ENCODE measurements at places on chromosomes 7 and 10. TPM values are rescaled to one million over a fixed set of nuclear protein-coding genes. Genes with fewer than 3 reads are reported as not detected.

Gene PLEKHS1
- total RNA-seq: not detected

DNA sequence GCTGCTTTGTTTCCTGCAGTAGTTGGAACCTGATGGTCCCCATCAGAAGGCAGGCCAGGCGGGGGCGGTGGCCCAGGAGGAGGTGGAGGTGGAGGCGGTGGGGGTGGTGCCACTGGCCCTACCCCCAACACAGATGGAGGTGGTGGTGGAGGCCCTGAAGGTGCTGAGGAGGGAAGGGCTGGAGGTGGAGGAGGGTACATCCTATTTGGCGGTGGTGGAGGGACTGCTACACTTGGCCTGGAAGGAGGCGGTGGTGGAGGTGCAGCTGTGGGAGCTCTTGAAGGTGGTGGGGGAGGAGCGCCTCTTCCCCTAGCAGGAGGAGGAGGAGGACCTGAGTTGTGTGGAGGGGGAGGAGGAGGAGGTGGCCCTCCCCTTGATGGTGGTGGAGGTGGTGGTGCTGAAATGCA is 36.8 kb downstream of the LMOD2 start:
- DNase-seq: no peak

- no peak for DNase-seq
These were observed 156.5 kb downstream of the EXOC4 start for GRCh38 chr7:133409421-133409820.

Gene VAX1
- not detected for total RNA-seq

Gene PLXDC2
- total RNA-seq: 21.8 TPM

- no peak for DNase-seq
These were observed 7.0 kb downstream of the HHEX start for GRCh38 chr10:92696606-92697383.

GRCh38 chr7:1297017-1297960 is 64.6 kb downstream of the UNCX start:
- no peak for DNase-seq

Gene TAS2R4
- 0.88 TPM for total RNA-seq

GRCh38 chr10:30349967-30350735 is 1.1 kb upstream of the MTPAP start:
- DNase-seq: no peak

- no peak for DNase-seq
These were observed 14.7 kb downstream of the CALCR start for GRCh38 chr7:93559639-93560491.

DNA sequence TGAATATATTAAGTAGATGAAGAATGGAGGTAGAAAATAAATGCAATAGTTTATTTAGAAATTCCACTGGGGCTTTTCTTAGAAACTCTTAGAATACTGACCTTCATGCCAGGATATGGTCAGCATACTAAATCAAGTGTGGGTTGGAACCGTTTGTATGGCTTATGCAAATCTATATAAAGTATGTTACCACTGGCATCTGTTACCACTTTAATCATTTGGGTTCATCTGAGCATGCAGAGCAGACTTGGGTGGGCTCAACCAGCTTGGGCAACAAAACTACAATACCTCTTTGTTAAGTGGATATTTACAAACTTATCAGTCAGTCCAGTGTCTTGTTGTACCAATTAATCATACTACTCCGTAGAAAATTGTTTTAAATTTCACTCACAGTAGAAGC is 125.8 kb downstream of the CRPPA start:
- DNase-seq: no peak

Gene MLXIPL
- not detected for total RNA-seq

Gene HECW1
- 36.2 TPM for total RNA-seq

Gene ITPRID1
- total RNA-seq: not detected

Gene SLC39A12
- not detected for total RNA-seq

GRCh38 chr7:17646253-17646956 is 293.9 kb downstream of the SNX13 start:
- peak; percentile 38 for DNase-seq

DNA sequence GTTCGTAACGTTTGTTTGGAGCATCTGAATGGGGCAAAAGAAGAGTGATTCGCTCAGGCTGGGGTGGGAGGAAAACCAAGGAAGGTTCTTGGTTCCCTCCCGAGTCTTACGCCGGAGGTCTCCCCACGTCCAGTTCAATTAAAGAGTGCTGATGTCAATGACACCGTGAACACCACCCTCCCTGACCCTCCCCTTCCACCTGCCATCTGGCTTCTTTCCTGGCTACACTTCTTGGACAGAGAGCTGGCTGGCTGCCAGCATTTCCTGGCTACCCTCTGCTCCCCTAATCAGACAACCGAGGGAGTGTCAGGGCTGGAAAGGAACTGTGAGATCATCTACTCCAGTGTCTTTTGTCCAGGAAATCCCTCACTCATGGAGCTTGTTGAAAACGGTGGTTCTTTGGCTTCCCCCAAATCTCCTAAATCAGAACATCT is 24.1 kb upstream of the FFAR4 start:
- peak; percentile 48 for DNase-seq

Gene CDK5
- 57.0 TPM for total RNA-seq

GRCh38 chr10:99770408-99771045 is 11.9 kb upstream of the ABCC2 start:
- DNase-seq: no peak

Gene PPP1R17
- total RNA-seq: not detected

Gene SFMBT2
- 0.57 TPM for total RNA-seq

GRCh38 chr10:128867819-128868218 is 599.2 kb upstream of the MGMT start:
- no peak for DNase-seq

DNA sequence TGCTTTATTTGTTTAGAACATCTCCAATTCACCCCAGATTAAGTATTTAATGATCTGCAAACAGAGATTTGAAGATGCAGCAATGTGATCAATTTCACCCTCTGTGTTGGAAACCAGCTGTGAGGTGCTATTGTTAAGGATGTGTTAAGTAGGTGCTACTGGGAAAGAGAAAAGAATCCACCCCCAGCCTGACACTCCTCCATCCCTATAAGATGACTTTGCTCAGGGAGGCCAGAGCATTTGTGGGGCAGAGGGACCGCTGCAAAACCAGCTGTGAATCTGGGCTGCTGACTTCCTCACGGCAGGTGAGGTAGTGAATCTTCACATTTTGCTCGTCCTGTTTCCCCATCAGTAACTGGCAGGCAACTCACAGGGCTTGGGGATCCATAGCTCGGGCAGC is 297.5 kb downstream of the GFRA1 start:
- DNase-seq: no peak

GRCh38 chr7:87287738-87288341 is 57.6 kb upstream of the CROT start:
- no peak for DNase-seq

DNA sequence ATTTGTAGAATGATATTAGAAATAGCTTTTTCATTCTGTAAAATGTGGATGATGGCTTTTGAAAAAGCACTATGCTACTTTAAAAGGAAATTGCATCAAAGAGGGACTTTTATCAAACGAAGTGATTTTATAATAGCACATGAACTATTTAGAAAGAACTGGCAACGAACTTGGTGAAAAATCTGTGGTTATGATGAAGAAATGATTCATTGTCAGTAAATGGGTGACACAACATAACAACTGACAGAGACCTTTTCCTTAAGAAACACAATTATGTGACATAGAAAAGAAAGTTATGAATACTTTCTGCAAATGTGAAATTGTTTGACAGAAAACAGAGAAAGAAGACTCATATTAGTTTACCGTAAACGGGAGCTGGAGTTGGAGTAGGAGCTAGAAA is 60.7 kb upstream of the LAMB4 start:
- no peak for DNase-seq

GRCh38 chr10:14126697-14127440 is 203.9 kb downstream of the FRMD4A start:
- peak; percentile 54 for DNase-seq

GRCh38 chr7:131618391-131618790 is 62.0 kb upstream of the PODXL start:
- peak; percentile 84 for DNase-seq

DNA sequence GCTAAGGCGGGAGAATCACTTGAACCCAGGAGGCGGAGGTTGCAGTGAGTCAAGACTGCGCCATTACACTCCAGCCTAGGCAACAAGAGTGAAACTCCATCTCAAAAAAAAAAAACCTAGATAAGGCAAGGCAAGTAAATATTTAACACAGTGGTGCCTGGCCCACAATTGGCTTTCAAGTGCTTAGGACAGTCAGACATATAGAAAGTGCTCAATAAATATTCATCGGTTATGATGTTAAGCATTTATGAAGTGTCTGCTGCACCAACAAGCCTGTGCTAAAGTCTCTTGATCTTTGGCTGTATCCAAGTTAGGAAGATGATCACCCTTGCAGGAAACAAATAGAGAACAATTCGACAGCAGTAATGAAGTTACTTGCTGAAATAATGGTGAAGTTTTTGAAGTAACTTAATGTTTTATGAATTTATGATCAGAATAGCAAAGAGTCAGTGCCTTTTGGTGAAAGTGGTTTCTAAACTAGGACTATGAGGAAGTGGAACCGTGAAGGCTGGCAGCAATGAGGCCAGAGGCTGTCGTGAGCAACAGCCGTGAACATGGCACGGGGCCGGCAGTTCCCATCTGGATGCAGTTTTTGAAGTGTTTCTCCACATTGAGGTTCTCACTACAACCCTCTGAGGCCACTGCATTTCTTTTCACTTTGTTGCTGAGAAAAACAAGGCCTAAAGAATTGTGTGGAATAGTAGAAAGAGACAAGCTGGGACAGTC is 48.1 kb upstream of the GATA3 start:
- no peak for DNase-seq

Gene GAD2
- not detected for total RNA-seq

- no peak for DNase-seq
These were observed 148.6 kb downstream of the GRK5 start for GRCh38 chr10:119355930-119356329.

- DNase-seq: no peak
These were observed 12.7 kb downstream of the IKZF1 start for GRCh38 chr7:50317221-50317678.

DNA sequence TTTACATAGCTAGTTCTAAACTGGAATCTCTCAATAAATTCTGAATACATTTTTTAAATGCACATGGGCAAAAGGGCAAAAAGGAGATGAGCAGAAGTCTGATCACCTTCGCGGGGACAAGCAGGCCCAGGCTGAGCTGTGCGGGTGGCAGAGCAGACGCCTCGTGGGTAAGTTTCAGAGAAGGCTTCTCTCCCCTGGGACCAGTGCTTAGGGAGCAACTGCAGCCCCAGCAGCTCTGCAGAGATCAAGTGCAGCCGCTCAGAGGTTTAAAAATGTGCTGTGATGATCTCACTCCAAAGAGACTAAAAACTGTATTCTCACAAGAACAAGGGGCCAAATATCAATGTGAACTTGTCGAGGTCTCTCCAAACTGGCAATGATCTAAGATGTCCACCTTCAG is 264.3 kb upstream of the RNF32 start:
- DNase-seq: no peak

DNA sequence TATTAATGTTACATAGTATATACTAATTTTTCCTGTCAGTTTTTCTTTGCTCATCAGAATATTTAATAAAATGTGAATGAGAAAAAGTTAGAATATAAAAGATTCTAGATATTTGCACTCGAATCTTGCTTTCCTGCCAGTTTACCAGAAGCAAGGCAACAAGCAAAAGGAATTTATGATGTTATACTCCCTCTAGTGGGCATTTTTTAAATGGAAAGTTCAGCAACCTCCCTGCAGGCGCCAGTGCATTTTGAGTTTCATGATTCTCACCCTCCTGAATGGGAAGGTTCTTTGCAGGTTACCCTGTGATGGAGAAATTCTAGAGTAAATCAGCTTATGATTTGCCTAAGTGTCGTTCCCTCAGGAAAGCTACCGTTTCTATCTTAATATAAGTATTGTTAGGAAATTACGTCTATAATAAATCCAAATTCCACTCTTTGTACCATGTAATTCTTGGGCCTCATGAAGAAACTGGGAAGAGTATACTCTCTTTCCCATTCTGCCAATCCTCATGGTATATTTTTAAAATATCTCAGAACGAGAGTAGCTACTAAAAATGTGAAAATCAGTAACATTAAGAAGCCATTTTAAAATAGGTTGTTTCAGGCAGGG is 350.0 kb downstream of the CRPPA start:
- DNase-seq: peak; percentile 76

Gene VPS37D
- total RNA-seq: 6.6 TPM

DNA sequence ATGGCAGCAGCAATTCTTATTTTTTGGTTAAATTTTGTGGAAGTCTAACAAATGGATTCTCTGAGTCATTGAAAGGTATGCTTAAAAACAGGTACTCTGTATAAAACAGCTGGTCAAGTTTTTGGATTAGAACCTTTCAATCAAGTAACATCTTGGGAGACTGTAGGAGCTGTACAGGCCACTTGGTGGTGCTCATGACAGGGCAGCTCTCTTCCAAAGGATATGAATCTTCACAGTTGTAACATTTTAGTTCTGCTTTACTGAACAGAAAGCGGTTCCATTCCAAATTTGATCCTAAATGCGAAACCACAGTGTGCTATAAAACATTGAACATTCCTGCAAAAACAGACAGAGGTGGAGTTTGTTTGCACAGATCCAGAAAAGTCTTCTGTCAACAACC is 44.5 kb upstream of the AGR3 start:
- peak; percentile 66 for DNase-seq

DNA sequence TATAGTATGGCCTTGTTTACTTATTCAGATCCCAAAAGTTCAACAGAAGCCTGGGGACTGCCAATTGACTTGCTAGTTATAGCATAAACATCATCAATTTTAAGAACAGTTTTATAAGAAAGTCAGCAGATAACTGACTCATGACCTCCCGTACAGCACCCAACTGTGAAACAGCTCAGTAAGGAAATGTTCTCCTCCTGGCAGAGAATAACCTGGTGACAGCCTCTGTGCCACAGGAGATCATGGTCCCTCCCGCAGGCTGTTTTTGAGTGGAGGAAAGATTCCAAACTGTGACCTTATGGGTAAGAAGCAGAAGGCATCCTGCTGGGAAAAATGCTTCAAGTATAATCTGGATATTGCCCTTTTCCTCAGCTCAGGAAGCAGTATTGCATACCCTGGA is 182.5 kb downstream of the SEMA3D start:
- peak; percentile 73 for DNase-seq

GRCh38 chr10:44761076-44761475 is 150.1 kb upstream of the TMEM72 start:
- no peak for DNase-seq

Gene FFAR4
- total RNA-seq: not detected

Gene VWA2
- not detected for total RNA-seq

- no peak for DNase-seq
These were observed 75.8 kb upstream of the ETV1 start for GRCh38 chr7:14065286-14065685.

- DNase-seq: no peak
These were observed 390.1 kb downstream of the GATA3 start for GRCh38 chr10:8444630-8445029.

DNA sequence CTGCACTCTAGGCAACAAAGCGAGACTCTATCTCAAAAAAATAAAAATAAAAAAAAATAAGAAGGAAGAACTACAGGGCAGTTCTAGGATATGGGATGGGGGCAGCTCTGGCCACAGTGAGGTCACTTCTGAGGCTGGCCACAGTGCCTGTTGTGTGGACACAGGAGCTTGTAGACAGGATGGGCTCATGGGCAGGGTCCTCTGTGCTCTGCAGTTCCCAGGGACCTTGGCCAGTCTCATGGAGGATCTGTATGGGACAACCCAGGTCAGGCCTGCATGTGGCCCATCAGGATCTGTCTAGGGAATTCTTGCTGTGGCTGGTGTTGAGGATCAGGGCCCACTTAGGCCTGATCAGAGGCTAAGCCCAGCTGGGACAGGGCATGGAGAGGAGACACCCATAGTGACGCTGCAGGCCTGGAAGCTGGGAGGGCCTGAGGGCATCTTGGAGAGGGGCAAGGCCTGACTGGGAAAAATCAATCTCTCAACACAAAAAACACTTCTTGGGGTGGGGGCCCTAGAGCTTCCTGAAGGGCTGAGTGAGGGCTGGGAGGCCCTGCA is 19.4 kb upstream of the PAX2 start:
- DNase-seq: no peak

All from A172 (cell line).